ENCODE measurements at places on chromosomes 11 and 22. TPM values are rescaled to one million over a fixed set of nuclear protein-coding genes. Genes with fewer than 3 reads are reported as not detected.

- DNase-seq, result no peak
Observed at GRCh38 chr11:120054753-120055045, 83.2 kb downstream of the TRIM29 start.

GRCh38 chr22:17436382-17436980 lies 67.2 kb downstream of the CECR2 start:
- DNase-seq, result no peak

DNA sequence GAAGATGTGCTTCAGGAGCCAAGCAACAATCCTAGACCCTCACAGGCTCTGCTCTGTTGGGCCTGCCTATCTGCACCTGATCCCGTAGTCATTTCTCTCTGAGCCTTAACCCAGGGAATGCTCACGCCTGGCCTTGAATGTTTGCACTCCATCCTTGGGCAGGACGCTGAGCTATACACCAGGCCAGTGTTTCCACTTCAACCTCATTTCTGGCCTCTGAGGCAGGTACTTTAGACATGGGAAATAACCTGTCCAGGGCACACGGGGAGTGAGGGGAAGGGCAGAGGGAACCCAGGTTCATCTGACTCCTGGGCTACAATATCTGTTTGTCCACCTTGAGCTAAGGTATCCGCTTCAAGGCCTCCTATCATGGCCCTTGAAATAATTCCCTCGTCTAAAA lies 9.9 kb downstream of the RSPH14 start:
- no peak for DNase-seq

DNA sequence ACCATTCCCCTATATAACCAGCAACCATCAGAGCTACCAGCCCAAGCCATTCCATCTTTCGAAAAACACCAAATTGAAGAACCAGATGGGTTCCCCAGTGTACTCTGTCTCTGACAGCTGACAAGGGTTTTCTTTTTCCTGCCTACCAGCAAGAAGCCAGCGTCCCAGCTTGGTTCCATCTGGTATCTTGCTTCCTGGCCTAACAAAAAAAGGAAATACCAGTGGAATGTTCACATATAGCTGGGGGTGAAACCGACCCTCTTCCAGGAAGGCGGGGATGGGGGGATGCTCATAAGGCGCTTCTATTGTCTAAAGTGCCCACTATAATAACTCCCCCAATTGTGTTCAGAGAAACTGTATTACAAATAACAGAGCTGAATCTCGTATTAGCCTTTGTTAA lies 172.3 kb downstream of the LDLRAD3 start:
- DNase-seq, result no peak

The SCN3B gene
- not detected for polyA plus RNA-seq

DNA sequence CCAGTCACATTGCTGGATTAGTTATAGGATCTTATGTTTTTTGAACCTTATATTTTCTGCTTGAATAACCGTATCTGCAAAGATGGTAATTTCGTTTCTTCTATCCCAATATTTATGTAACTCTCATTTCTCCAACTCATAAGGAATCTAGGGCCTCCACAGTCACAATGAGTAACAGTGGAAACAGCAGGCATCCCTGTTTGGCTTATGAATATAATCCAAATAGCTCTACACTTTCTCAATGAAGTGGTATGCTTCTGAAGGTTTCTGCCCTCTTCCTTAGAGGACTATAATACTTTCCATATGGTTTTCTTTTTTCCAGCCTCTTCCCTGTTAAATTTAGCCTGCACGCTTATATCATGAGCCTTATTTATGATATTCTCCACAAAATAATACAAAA lies 16.5 kb downstream of the ATP6V1E1 start:
- DNase-seq, result no peak

GRCh38 chr11:17764446-17765218 lies 30.1 kb downstream of the KCNC1 start:
- no peak for DNase-seq

Data from naive thymus-derived CD4-positive, alpha-beta T cell (primary cell).